Naive thymus-derived CD4-positive, alpha-beta T cell (primary cell): ENCODE measurements at places on chromosomes 4 and X.
A peak's percentile ranks its signal among the peaks of the same experiment; 100 is the strongest.

DNA sequence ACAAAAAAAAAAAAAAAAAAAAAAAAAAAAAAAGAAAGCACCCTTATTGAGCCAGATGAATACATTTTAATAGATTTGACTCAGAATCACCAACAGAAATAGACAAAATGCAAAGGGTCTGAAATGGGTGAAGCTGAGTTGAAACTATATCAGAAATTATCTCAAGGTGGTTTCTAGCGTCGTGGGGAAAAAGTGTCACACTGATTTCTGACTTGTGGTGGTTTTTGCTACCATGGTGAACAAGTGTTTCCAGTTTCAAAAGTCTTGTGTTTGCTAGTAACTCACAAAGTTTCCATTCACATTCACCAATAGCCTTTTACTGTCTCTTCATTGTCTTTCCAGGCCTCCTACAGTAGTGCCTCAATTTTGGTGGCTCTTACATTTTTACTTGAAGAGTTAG, 135.5 kb downstream of the ARHGAP24 start:
- DNase-seq = no peak

GRCh38 chr4:26275281-26275680, 45.5 kb upstream of the RBPJ start:
- DNase-seq = no peak

DNA sequence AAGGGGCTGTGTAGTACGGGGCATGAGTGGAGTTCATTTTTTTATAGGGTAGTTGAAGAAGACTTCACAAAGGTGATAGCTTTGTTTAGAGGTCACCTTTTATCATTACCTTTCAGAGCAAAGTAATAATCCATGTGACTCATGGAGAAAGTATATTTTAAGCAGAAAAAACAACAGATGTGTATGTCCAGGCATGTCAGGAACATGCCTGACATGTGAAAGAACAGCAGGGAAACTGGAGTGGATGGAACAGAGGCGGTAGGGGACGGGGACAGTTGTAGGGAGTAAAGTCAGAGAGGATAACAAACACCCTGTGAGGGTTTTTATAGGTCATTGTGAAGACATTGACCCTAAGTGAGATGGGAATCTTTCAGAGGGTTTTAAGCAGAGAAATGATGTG, 107.6 kb downstream of the USP9X start:
- DNase-seq = no peak

- DNase-seq = no peak
These were observed 81.6 kb downstream of the WDR19 start for GRCh38 chr4:39263895-39264294.

- DNase-seq = no peak
These were observed 128.5 kb upstream of the ARX start for GRCh38 chrX:25144043-25144940.

GRCh38 chrX:56385336-56385735, 153.2 kb downstream of the KLF8 start:
- peak; percentile 65 for DNase-seq

DNA sequence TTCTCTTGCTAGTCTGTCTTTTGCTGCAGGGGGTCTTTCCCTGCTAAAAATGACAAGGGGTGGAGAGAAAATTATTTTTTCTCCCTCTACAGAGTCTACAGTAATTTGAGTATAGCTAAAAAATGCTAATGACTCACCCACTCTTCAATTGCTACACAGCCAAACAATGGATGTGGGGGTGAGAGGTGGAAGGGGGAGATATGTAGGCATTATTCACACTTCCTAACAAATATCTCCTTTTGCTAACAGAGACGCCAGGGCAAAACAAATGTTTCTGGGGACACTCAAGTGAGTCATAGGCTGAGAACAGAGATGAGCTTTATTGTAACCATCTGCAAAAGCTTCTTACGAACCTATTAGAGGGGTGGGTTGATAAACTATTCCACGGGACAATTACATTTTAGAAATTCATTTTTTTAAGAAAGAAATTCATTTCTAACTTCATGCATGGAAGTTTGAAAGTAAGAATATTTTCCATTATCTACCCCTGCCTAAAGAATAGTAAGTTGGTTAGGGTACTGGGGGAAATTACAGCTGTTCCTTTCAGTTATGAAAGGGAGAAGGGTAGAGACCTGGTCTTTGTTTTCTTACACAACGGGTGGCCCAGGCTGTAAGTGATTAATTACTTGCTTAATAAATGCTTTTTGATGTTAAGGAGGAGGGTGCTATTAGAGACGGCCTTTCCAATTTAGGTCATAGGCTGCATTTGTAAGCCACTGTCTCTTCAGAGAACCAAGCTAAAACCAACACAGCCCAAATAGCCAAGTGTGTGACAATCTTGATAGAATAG, 12.8 kb downstream of the SCD5 start:
- no peak for DNase-seq

- no peak for DNase-seq
These were observed 96.3 kb upstream of the NKX1-1 start for GRCh38 chr4:1502501-1502886.

DNA sequence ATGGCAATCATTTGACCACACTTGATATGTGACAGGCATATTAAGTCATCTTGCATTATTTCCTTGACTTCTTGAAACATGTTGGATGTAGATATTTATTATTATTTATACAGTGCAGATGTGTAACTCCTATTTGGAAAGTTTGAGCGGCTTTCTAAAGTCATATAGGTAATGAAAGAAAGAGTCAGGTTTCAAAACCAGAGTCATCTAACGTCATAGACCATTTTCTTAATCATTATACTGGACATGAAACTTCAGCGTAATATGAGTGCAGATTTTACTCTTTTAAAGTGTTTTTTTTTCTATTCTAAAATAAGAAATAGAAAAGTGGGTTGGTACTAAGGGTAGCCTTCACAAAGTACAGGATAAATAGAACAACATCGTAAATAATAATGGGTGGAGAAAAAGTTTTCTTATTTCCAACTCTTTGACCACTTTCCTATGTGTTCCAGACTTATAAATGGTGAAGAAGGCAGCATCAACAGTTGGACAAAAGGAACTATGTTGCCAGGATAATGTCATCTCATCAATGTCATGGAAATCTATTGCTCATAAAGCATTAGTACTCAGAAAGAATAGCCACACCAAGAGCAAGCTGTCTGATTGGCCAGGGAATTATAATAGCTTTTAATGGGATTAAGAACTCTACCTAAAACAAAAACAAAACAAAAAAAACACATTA, 108.0 kb upstream of the PCDH18 start:
- DNase-seq = no peak
